Activated CD8-positive, alpha-beta memory T cell treated with anti-CD3 and anti-CD28 coated beads for 4 hours (primary cell): ENCODE measurements at places on chromosomes 7 and 10.

DNA sequence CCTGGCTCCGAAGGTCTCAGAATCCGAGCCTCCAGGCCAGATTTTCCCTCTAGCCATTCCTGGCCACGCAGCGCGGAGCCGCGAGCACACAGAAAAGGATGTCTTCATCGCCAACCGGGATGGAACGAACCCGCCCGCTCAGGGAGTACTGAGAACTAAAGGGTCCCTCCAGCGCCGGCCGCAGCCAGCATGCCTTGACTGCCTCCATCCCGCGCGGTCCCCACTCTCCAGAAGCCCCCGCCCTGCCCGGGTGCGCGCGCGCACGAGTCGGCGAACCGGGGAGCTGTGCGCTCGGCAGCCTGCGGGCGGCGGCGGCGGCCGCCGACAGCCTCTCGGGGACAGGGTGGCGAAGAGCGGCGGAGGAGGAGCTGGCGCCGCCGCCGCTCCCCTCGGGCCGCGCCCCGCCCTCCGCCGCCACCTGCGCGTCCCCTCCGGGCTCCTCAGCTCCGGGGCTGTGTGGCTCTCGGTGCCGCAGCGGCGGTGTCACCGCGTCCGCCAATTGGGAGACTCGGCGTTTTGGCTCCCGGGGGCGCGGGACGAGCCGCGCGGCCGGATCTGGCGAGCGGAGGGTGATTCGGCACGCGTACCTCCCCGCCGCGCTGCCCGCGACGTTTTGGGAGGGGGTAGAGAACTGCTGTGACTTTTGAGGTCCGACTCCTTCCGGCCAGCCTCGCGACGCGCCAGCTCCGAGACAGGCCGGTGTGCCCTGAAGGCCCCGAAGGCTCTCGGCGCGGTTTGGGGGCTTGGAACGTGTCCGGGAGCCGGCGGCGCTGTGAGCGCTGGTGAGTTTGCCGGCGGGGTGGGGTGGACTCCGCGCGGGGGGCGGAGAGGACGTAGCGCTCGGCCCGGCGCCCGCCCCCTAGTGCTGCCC is 453 bp upstream of the GALNT17 start:
- no peak for DNase-seq

DNA sequence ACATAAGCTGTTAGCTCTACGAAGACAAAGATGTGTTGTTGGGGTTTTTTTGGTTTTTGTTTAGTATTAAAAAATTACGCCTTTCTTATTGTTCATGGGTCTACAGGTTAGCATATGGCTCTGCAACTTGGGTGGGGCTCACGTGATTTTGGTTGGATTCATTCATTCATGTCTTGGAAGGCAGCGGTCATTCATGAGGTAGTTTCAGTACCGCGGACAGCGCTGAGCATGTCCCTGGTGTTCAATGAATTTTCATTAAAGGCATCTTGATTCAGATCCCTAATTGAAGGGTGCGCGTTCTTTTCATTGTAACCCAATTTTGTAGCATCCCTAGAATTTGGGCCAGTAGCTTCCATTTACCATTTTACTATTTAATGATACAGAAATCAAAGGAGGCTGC is 42.9 kb upstream of the TCERG1L start:
- no peak for DNase-seq

GRCh38 chr7:142301923-142302550 is 44.2 kb upstream of the PRSS58 start:
- DNase-seq = no peak

DNA sequence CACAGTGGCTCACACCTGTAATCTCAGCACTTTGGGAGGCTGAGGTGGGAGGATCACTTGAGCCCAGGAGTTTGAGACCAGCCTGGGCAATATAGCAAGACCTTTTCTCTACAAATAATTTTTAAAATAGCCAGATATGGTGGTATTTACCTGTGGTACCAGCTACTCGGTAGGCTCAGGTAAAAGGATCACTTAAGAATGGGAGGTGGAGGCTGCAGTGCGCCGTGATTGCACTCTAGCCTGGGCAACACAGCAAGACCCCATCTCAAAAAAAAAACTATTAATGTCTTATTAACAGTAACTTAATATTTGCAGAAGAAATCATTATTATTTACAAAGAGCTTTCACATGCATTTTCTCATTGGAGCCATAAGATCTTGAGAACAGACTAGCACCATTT is 103.6 kb downstream of the SGMS1 start:
- no peak for DNase-seq

- no peak for DNase-seq
Measured at GRCh38 chr7:27105301-27106031, 3.0 kb upstream of the HOXA2 start.

GRCh38 chr7:51256209-51256781 is 60.3 kb downstream of the COBL start:
- no peak for DNase-seq

DNA sequence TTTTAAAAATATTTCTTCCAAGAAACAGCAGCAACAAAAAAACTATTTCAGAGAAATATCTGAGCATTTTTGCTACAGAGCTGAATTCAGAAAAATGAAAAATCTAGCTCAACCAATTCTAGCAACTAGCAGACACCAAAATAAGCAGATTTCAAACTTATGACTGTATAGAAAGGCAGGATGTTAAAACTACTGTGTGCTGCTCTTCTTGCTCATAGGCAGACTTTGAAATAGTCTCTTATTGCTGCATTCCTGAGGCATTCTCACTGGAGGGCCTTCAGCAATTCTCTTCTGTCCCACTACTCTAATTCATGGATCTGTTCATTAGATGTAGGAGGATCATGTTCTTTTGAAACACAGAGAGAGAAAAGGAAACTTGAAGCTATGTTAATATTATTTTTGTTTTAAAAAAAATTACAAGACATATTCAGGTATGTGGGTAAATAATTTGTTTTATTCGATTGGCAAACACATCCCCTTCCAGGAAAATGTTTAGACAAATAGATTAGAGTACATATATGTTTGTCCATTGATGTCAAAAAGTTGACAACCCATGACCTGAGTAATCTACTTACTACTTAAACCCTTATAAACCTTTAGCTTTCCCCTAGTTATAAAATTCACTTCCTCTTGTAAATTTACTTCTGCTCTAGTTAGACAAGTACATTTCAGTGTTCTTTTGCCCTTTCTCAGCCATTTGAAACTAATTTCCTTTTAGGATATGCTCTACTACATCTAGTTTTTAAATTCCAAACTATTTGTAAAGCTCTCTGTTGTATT is 428.2 kb upstream of the POT1 start:
- DNase-seq = no peak

GRCh38 chr10:21372651-21373410 is 152.7 kb downstream of the SKIDA1 start:
- DNase-seq = peak; percentile 2

- DNase-seq = no peak
Measured at GRCh38 chr10:76558586-76558985, 1079.0 kb downstream of the KCNMA1 start.

- DNase-seq = no peak
Measured at GRCh38 chr7:42794673-42795072, 117.2 kb downstream of the C7orf25 start.

GRCh38 chr7:103686064-103686463 is 240.1 kb upstream of the SLC26A5 start:
- no peak for DNase-seq

DNA sequence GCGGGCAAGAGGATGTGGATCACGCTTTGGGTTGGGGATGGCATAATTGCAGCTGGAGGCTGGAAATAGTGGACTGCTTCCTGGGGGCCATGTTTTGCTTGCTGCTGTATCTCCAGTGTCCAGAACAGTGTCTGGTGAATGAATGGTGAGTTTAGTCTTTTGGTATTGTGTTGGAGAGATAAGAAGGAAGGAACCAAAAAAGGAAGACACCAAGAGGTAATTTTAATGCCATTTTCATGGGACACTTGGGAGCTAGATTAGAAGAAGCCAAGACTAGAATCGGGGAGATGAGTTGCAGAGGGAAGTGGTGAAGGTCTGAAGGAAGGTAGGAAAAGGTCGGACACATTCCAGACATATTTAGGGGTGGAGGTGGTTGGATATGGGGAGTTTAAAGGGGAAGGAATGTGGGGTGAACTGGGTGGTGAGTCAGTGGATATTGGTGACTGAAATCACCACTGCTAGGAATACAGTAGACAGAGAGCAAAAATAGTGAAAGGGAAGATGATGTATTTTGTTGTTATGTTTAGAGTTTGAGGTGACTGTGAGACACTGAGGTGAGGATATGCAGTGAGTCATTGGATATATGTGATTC is 76.7 kb downstream of the CCNY start:
- no peak for DNase-seq

- DNase-seq = no peak
Measured at GRCh38 chr10:122643931-122644534, 55.6 kb downstream of the C10orf120 start.

DNA sequence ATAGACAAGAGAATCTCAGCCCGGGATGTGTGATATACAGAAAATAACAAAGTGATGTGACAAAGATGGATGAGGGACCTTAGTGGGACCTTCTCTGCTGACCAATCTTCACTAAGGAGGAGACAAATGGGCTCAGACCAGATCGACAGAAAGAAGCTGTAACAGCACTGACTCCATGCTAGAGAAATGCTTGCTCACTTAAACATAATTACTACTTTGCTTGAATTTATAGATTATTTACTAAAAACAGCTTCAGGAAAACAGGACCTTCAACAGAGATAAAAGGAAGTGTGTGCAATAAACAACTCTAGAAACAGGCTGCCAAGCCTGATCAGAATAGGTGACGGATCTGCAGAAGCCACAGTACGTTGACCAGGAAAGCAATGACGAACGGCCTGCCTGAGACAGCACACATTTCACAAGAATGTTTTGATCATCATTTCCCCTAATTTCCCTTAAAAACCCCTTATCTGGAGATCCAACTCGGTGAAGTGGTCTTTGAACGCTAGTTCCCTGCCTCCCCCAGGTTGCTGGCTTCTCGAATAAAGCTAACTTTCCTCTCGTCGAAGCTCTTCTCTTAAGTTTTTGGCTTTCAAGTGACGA is 98.4 kb upstream of the STEAP1B start:
- no peak for DNase-seq

DNA sequence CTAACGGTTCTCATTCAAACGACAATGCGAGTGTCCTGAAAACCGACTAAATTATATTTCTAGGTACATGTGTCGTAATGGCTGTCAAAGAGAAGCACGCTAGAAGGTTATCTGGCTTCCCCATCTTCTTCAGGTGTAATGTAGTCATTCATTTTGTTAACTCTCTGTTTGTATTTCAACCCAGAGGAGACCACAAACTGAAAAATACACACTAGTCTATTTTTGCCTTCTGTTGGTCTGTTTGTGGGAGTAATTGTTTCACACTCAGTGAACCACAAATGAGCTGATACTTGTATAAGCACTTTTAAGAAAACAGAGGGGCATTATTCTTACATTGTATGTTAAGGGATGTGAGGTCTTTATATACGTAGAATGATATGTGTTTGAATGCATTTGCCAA is 305.9 kb downstream of the GATA3 start:
- no peak for DNase-seq

- DNase-seq = no peak
Measured at GRCh38 chr10:43110338-43111071, 27.7 kb upstream of the CSGALNACT2 start.

DNA sequence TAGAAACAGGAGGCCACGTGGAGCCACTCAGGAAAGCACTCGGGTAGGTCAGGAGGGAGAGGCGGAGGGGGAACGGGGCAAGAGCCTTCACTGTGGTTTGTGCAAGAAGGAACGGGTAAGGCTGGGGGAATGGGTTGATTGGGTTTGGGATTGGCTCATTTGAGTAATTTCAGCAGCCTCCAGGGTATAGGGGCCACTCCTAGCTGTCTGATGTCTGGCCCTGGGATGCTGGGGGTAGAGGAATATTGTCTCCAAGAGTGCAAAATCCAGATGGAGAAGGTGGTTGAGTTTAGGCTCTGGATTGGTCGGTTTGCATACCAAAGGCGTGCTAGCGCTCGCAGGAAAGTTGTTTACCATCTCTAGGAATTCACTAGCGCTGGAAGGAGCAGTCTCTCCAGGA is 47.2 kb downstream of the MYL10 start:
- no peak for DNase-seq

DNA sequence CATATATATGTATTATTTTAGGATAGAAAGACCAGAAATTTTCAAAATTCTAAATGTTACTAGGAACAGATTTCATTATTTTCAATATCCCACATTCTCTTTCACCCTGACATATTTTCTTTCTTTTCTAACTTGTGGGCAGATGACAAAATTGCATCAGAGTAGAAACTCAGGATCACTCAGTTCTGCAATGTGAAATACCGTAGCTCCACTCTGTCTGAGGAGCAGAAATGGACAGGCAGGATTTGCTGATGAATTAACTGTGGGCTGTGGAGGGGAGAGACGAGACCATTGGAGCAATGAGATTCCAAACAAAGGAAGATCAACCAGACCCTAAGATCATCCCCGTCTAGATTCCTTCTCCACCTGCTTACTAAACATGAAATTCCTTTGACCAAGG is 37.0 kb upstream of the SVOPL start:
- DNase-seq = no peak

- no peak for DNase-seq
Measured at GRCh38 chr10:12927896-12928295, 73.6 kb downstream of the CCDC3 start.

GRCh38 chr7:112182749-112183148 is 23.4 kb downstream of the DOCK4 start:
- no peak for DNase-seq

- no peak for DNase-seq
Measured at GRCh38 chr10:81040940-81041339, 503.2 kb downstream of the SH2D4B start.

DNA sequence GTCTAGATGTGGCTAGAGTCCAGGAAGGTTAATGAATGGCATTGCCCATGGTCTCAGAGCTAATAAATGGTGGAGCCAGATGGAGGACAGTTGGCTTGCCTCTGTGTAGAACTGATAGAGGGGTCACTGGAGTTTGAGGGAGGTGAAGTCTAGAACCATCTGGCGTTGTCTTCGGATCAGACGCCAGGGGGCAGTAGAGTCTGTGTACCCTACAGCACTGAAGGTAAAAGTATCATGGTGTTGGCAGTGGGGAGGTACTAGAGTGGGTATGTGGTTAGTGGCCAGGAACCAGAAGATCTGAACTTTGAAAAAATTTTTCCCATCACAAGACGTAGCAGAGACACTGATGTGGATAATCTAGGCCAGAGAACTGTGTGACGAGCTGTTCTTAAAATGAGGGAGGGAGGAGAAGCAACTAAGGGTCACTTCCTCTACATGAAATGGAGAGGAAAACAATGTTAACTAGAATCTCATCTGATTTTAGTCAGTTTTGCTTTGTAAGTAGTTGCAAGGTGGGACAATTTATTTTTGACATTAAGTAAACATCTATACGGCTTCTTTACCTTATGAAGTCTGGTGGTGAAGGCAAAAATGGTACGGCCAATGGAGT is 227.9 kb upstream of the PRSS58 start:
- no peak for DNase-seq

DNA sequence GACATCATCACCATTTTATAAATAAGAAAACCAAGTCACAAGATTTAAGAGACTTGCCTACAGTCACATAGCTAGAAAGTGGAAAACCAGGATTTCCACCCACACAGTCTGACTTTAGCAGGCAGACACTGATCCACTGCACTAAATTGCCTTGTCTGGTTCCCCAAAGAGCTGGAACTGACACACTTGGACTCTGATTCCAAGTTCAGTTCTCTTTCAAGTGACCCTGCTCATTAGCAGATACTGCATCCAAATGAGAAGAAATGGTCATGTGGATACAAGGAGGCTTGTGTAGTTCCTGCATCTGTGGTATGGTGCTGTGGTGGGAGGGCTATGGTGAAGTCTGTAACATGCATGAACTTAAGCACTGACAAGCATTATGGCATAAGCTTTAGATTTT is 180.1 kb upstream of the MKLN1 start:
- DNase-seq = no peak
